ENCODE measurements at places on chromosomes 1 and 21. TPM values are rescaled to one million over a fixed set of nuclear protein-coding genes. Genes with fewer than 3 reads are reported as not detected.

The PLXNA2 gene
- total RNA-seq = 18.6 TPM

- no peak for DNase-seq
Observed at GRCh38 chr21:46557469-46557868, 47.4 kb downstream of the S100B start.

DNA sequence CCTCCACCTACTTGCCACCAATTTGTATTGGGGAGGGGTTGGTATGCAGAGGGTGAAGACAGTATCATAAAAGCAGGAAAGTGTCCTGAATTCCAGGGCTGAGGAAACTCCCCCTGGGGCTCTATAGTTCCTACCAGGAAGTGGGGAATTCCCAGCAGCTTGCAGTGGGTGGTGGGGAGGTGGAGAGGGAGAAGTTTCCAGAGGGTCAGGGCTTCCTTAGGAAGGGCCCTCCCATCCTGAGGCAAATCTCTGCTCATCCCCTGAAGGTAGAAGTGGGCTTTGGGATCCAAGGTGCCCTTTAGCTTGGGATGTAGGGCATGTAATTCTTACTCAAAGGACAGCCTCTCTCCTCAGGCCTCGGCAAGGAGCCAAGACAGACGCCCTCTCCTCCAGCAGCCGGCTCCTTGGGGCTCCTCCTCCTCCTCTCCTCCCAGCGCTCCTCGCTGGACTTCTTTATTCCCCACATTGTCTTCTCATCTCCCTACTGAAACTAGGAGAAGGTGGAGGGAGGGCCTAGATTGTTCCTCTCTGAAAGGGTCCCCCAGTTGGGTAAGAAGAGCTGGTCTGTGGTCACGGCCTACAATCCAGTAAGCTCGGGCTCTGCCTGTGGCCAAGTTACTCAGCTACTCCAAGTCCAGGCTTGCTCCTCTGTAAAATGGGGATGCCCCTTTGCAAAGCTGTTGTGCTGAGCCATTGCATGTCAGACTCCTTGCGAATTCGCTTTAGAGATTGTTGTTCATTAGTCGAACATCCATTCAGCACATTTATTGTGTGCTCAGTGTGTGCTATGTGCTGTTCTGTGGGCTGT, 17.9 kb upstream of the CSF1 start:
- no peak for DNase-seq

The CCDC24 gene
- total RNA-seq = 6.1 TPM

Data from HFFc6 (cell line).